Kidney glomerular epithelial cell (primary cell): ENCODE measurements at places on chromosomes 2 and 18.

DNA sequence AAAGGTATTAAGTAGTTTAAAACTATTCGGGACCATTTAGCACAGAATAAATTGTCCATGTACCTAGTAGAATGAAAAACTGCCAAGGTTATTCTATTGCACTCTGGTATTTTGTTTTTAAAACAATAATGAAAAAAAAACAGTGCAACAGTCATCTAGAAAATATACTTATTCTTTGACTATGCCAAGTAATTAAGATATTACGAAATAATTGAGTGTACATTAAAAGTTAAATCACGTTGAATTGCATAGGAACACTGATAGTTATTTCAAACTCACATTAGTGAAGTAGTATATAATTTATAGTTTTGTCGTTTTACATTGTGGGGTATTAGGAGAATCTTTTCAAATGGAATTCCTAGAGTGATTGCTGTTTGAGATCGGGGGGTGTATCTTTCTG, 20.1 kb downstream of the R3HDM1 start:
- no peak for DNase-seq

DNA sequence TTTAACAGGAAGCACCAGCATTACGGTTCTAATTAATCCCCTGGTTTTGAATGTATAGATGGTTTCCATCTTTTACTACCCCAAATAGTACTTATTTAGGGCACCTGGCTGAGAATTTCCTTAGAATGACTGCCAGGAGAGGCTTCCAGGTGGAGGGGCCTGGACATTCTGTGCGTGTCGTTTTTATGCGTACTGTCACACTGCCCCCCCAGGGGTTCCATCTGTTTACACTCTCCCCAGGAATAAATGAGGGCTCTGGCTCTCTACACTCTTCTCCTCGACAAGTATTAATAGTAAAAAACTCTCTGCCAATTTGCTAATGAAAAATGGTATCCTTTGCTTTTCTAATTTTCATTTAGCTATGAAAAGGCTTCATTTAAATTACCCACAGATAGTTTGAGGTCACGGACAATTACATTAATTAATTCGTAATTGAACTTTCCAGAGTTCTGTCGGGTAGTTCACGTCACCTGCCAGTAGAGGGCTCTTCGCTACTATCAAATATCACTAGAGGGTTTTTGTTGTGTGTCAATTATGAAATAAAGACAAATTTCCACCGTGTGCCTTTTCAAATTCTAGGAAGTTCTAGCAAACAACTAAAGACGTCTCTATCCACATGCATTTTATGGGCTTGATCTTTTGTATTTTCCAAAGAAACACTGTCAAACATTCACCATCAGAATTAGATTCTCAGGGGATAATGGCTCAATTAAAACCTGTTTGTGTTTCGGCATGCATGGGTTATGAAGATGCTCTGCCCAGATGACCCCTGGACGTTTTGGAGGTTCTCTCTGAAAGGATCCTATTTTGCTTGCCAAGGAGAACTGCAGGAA, 88.8 kb upstream of the ASB18 start:
- DNase-seq, result peak; percentile 18

- no peak for DNase-seq
Observed at GRCh38 chr2:234492717-234493485, 4.0 kb downstream of the ARL4C start.

DNA sequence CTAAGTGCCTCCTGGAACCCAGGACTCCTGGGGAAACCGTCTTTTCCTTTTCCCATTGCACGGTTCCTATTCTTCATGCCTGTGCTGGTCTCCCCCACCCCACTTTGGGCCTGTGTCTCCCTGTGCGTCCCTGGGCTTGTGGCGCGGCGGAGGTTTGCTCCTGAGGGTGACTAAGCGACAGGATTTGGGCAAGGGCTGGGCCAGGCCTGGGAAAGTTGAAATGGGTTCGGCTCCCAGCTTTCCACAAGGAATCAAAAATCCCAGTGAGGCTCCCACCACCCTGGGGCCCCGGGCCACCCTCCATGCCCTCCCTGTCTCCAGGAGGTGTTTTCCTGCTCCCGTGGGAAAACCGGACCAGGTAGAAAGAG, 197.6 kb downstream of the NDUFA10 start:
- no peak for DNase-seq
